Stimulated activated CD8-positive, alpha-beta memory T cell treated with anti-CD3 and anti-CD28 coated beads, Interleukin-4, amount 100 ng/mL, for 1 hour (primary cell): ENCODE measurements at places on chromosomes 4 and X.

- no peak for DNase-seq
Observed at GRCh38 chrX:142001934-142002333, 98.2 kb downstream of the MAGEC1 start.

- no peak for DNase-seq
Observed at GRCh38 chrX:1535241-1536041, 1.5 kb downstream of the P2RY8 start.

DNA sequence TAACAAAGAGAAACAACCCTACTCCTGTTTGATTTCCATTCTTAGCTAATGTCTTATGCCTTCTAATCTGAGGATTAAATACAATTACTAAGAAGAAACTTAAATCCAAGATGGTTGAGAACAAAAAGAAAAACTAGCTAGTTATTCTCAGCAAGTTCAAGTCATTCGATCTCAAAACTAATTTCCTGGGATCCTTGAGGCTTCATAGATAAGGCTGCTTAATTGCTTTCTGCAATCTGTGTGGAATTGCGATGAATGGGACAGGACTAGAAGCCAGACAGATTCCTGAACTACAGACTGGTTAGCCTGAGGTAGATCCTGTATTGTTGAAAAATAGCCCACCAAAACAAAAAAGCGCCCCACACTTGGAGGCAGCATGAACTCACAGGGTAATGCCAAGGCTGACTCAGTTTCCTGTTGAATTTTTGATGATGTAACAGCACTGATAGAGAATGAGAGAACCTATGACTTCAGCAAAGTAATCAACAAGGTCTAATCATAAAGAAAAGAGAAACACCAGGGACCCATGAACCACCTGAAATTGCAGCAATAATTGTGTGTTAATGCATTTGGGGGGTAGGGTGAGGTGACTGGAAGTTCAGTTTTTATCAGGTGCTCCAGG, 33.9 kb downstream of the KLHL15 start:
- no peak for DNase-seq

DNA sequence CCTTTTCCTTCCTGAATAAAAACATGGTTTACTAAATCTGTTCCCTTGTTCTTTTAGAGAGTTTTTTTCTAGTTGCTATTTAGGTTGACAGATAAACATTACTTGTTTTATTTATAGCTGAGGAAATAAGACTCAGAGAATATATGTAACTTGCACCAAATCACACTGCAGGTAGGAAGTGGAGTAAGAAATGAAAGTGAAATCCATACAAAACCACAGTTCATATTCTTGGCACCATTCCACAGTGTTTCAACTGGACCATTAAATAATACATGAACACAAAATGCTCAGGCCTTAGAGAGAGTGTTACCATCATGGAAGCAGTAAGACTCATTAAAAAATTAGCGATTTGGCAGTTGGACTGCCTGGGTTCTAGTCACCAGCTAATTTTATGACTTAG, 326.9 kb upstream of the SLIT2 start:
- DNase-seq, result no peak

GRCh38 chr4:38688676-38689355, 24.8 kb downstream of the KLF3 start:
- no peak for DNase-seq

GRCh38 chr4:168515222-168516011, 18.6 kb downstream of the PALLD start:
- no peak for DNase-seq

- DNase-seq, result no peak
Observed at GRCh38 chrX:72120837-72121236, 10.9 kb downstream of the RTL5 start.

DNA sequence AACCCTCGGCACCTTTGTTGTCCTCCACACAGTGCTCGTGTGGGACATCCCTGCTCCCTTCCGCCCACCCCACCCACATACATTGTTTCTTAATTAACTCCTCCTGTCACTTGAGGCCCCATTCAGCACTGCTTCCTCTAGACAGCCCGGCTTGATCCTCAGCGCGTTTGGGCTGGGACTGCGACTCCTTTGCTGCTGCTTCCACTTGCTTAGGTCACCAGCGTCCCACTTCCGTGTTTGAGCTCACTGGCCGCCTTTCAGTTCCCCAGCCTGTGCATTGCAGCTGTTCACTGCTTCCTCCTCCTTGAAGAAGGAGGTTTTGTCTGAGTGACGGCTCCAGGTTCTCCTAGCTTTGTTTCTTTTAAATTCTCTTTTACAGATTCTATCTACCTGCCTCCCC, 16.1 kb downstream of the RNF4 start:
- peak; percentile 27 for DNase-seq

DNA sequence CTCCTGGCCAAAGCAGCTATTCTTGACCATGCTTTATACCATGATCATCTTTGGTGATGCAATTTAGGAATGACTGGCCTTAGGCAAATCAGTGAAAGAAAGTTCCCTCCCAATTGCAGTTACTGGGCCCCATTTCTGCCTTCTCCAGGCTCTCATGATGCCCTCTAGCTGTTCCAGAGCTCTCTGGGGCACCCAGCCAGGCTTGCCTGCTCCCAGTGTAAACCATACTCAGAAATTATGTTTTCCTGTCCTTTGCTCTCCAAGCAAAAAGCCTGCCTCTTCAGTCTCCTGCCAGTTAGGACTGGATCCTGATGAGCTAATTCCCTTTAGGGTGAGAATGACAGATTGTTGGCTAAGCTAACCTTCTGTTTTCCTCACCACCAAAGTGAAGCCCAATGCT, 85.3 kb upstream of the RBPJ start:
- DNase-seq, result no peak

DNA sequence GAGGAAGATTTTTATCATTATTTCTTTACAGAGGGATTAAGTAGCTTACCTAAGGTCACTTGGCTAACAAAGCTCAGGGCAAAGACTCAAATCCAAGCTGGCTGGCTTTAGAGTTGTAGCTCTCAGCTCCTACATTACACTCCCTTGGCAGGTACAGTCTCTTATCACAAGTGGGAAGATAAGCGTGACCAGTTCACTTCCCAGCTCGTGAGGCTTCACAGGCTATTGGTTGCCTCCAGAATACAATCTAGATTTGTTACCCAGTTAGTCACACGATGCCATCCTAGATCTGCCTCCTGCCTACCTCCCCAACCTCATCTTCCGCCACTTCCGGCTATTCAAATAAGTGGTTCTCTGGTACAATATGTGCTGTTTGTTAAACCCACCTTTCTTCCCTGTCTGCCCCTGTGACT, 3.7 kb downstream of the MMRN1 start:
- no peak for DNase-seq

GRCh38 chr4:15702941-15703403, at the start of gene BST1:
TSS of gene BST1 (plus strand) at chr4:15703065. CDS start at chr4:15703145, 80 bp downstream.
- DNase-seq, result no peak

DNA sequence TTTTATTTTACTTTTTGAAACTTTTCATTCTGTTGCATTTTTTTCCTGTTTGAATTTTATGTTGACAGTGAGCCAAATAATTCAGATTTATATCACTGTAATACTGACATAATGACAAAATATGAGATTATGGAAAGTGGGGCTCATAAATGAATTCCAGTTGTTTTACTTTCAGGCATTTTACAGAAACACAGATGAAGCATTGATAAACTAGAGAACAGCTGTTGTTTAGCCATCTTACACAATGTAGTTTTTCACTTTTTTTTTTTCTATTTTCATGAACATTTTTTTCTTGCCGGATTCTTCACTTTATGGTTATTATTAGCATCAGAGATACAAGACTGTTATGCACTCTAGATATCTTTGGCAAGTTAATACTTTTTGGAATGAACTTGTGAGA, 91.7 kb upstream of the PAQR3 start:
- no peak for DNase-seq

GRCh38 chr4:15244354-15244753, 183.5 kb upstream of the C1QTNF7 start:
- no peak for DNase-seq

DNA sequence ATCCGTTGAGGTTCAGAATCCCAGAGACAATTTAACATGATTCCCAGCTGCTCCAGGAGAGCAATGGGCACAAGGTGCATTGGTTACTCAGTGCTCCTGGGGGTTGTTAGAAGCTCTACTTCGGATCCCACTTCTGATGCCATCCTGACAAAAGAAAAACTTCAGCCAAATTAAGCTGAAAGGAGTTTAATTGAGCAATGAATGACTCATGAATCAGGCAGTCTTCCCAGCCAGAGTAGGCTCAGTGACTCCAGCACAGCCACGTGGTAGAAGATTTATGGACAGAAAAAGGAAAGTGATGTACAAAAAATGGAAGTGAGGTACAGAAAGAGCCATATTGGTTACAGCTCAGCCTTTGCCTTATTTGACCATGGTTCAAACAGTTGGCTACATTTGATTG, 95.7 kb downstream of the PWWP3B start:
- no peak for DNase-seq

DNA sequence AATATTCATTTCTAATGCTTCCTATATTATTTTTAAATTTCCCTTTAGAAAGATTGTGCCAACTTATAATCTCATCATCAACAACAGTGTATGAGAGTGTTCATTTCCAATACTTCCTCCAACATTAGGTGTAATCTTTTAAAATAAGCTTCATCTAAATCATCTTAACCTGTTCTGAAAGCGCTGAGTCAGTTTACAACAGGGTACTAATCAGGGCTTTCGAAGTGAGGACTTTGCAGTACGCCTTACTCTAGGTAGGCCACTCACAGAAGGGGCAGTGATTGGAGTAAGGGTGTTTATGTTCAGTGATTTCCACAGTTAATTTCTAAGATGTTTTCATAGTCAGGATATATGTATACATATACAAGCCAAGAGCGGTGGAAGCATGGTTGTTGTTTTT, 87.9 kb downstream of the FRAS1 start:
- no peak for DNase-seq

DNA sequence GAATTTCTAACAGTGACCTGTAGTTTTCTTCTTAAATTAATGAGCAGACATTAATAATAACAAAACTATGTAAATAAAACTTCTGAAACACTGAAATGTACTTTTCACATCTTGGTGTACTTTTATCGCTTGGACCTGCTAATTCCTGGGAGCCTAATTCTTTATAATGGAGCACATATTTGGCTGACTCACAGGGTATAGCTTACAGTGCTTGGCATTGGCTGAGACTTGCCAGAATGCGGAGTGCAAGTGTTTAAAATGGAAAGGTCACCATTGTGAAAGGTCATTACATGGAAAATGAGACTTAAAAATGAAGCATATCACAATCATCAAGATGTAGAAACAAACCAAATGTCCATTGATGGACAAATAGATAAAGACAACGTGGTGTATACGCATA, 137.3 kb upstream of the PDLIM3 start:
- DNase-seq, result no peak

GRCh38 chr4:142960867-142961644, 115.0 kb upstream of the INPP4B start:
- DNase-seq, result no peak

- DNase-seq, result no peak
Observed at GRCh38 chr4:65083076-65083475, 587.2 kb downstream of the EPHA5 start.

- no peak for DNase-seq
Observed at GRCh38 chr4:11824566-11824965, 395.9 kb upstream of the HS3ST1 start.

GRCh38 chrX:100477958-100478357, 67.9 kb upstream of the PCDH19 start:
- no peak for DNase-seq

GRCh38 chrX:40169193-40170101, 71.7 kb upstream of the BCOR start:
- peak; percentile 45 for DNase-seq

DNA sequence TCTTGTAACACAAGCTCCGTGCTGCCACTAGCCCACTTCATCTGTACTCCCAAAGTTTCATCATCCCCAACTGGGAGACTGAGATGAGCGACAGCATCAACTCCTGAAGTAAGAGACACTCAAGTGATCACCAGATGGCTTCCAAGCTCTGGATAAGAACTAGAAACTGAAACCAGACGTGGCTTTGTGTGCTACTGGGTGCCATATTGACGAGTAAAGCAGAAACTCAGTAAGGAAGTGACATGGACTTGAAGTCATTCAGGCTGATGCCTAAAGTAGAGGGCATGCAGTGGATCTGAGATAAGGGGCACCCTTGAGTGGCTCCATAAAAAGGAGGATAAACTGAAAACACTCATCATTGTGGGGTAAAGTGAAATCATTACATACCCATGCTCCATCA, 72.4 kb downstream of the PCYT1B start:
- no peak for DNase-seq

DNA sequence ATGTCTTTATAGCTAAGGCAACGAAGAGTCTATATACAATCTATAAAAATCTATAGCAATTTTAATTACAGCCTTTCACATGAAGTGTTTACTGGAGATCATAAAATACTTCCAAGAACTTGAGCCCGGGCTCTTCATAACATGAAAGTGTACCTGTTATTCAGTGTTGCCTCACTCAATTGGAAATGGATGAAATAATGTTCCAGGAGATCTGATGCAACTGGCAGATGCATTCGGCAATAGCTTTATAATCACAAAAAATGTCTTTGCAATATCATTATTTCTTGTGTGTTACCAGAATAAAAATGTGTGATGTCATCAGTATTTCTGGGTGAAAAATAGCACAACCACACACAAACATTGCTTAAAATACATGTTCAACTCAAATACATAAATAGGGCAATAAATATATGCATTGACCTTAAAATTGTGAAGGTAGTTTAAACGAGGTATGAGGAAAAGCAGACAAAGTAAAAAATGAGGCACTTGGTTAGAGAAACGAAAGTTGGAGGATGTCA, 1266.8 kb upstream of the PCDH7 start:
- DNase-seq, result no peak

GRCh38 chrX:136016881-136017280, 31.6 kb downstream of the SLC9A6 start:
- no peak for DNase-seq

- DNase-seq, result no peak
Observed at GRCh38 chr4:7507381-7507780, 72.7 kb upstream of the PSAPL1 start.

DNA sequence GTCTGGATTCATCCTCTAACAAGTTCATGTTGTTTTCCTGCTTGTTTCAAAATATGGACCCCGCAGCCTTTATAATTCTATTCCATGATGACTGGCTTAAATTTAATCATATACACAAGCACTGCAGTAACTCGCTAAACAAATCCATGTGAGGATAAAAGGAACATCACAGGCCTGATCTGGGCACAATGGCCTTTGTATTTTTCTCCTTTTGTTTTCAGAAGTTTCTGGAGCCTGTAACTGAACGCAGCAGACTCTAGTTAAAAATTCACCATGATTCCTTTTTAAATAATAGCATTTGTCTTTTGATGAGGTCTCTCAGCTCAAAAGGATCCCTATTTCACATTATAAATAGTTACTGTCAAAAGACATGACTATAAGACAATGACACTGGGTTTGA, 30.2 kb upstream of the TMEM184C start:
- no peak for DNase-seq

DNA sequence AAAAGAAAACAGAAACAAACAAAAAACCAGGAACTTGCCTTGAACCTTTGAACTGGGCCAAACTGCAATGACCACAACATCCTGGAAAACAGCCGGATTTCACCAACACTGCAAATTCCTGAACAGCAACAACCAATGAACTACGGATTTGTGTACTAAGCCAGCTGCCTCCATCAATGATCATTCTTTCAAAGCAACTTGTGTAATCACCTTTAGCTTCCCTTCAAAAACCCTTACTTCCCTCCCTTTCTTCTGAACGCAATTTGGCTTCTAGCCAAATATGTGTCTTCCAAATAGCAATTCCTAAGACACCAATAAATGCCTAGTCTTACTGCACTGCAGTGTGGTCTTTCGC, 98.5 kb upstream of the FAM47C start:
- no peak for DNase-seq
